ENCODE measurements at places on chromosomes 6 and 20.

DNA sequence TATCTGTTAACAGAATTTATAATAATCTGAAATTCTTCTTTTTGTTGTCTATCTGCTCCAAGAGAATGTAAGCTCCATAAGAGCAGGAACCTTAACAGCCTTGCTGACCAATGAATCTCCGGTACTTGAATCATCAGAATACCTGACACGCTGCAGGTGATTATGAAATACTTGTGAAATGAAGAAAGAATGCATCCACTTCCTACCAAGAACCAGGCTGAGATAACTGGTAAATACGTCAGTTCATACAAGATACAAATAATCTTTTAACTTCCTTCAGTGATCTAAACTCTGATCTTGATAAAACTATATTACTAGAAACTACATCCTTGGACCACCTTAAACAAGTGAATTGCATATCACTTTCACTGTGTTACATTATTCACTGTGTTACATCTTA is 116.2 kb downstream of the MAP3K5 start:
- DNase-seq, result no peak

GRCh38 chr20:4724459-4725262 is 3.0 kb downstream of the PRND start:
- DNase-seq, result no peak

DNA sequence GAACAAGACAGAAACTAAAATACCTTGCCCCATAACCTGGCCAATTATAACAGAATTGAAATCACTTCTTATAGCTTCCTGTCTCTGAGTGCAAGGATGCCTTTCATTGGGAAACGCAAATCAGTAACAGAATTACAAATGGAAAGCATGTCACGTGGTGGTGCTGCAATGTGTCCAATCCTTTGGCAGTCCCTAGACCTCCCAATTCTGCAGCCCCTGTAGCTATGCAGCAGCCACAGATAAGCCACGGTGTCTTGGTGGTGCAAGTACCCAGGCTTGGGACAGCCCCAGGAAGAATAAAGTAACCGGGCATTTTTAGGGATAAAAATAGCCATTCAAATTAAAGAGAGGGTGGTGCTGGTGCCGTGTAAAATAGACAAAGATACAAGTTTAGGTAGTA is 134.6 kb upstream of the CCN2 start:
- DNase-seq, result no peak

DNA sequence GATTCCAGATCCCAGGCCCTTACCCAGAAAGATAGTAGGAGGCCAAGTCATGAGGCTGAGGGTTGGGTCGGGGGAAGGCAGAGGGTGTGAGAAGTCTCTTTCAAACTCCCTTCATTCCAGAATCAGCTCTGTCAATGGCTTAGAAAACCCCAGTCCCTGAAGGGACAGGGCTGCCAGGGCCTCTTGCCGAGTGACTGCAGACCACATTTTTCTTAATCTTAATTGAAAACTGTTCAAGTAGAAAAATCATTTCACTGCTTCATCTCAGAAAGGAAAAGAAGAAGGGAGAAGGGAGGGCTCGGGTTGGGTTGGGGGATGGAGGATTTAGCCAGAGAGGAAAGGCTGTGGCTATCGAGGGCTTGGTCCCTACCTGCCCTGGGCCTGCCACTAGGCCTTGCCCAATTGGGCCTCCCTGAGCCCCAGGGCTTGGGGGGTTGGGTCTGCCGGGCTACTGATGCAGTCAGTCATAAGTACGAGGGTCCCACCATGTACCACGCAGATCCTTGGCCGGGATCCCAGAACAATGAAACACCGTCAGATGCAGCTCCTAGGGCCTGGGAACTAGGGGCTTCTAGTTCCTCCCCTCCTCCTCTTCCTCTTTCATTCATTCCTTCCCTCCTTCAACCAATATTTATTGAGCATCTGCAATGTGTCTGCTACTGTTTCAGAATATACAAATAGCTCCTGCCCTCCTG is 44.0 kb upstream of the CTNNBL1 start:
- no peak for DNase-seq

DNA sequence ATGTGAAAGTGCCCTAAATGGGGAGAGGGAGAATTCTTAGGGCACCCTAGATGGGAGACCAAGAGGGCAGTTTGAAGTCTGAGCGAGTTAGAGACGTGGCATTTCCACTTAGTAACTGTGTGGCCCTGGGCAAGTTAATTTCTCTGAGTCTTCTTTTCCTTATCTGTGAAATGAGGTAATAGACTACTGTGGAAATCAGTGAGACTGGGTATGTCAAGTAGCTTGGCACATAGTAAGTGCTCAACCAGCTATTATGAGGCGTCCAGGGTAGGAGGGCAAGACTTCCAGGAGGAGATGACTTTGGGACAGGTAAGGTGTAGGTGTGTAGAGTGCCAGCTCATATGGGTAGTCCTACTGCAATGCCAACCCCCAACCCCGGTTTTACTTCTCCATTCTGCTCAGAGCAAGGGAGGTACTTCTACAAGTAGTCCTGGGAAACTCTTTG is 770 bp downstream of the KIF3B start:
- peak; percentile 44 for DNase-seq

- DNase-seq, result no peak
Measured at GRCh38 chr6:62492192-62492822, 206.3 kb upstream of the KHDRBS2 start.

DNA sequence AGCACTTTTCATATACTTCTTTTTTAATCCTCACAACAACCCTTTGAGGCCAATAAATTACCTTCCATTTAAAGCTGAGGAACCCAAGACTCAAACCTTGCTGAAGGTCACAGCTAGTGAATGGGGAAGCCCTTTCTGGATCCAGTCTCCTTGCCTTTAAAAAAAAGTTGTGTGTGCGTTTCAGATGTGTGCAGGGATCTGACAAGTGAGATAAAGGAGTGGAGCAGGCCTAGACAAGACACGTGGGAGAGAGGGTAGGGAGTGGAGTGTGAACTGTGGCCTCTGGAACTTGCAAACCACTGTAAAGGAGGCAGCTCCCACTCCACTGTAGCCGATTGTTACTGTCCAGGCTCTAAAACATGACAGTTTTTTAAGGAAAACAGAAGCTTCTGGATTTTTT is 1.9 kb downstream of the KLHL32 start:
- no peak for DNase-seq

- DNase-seq, result no peak
Measured at GRCh38 chr20:8228315-8228714, 96.2 kb downstream of the PLCB1 start.

- no peak for DNase-seq
Measured at GRCh38 chr6:44556046-44556445, 168.5 kb downstream of the CDC5L start.

- no peak for DNase-seq
Measured at GRCh38 chr6:284486-284885, 7.8 kb upstream of the DUSP22 start.

DNA sequence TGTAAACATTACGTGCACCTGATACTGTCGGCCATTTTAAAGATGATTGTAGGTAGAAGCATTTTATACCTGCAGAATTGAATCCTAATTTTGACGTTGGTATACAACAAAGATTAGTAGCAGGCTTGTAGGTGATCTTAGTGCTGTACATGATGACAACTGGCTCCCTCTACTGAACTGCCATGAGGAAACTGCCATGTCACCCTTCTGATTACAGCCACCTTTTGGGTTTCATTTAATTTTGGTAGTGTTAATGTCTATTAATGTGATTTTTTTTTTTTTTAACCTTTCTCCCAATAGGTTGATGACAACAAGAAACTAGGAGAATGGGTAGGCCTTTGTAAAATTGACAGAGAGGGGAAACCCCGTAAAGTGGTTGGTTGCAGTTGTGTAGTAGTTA is 2.3 kb downstream of the RPS12 start:
- DNase-seq, result no peak

- DNase-seq, result no peak
Measured at GRCh38 chr6:116697480-116697879, 16.5 kb downstream of the KPNA5 start.

GRCh38 chr6:12314751-12315150 is 24.6 kb downstream of the EDN1 start:
- no peak for DNase-seq

DNA sequence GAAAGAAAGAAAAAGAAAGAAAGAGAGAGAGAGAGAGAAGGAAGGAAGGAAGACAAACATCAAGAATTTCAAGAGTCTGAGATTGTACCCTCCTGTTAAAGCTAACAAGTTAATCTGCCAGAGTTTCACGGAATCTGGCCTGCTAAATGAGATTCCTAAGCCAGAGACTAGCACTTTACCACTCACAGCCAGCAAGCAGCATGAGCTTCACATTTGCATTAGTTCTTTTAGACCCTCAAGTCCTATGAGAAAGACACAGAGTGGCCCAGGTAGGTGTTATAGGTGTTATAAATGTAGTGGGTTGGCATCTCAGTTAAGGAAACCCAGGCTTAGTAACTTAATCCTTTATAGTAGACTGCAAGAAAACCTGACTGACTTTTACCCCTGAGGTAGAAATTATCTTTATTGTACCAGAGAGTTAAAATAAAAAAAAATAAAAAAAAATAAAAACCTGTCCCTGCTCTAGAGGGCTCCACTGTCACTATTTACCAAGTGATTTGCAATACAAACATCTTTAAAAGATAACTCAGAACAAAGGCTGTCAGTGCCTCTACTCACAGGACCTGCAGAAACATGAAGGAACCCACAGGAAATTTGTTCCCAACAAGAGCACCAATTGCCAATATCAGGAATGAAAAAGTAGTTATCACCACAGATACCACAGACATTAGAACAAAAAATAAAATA is 9.7 kb upstream of the IBTK start:
- no peak for DNase-seq

DNA sequence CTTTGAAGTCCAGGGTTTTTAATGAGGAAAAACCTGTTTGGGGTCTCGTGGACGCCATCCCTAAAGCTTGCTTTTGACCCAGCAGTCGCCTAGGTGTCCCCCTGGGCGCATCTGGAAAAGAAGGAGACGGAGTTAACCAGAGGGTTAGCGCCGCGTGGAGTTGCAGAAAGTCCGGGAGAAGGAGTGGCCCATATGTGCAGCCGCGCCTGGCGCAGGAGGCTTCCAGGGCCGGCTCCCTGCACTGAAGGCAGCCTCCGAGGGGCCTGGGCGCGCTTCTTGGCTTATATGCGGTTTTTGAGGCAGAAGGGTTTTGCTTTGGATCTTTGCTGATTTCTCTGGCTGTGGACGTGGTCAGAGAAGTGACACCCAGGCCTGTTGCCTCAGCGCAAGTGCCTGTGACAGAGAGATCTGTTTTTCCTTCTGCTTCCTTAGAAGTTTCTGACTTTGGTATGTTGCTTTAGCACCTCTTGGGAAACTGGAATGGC is 987 bp downstream of the TMEM181 start:
- DNase-seq, result no peak

DNA sequence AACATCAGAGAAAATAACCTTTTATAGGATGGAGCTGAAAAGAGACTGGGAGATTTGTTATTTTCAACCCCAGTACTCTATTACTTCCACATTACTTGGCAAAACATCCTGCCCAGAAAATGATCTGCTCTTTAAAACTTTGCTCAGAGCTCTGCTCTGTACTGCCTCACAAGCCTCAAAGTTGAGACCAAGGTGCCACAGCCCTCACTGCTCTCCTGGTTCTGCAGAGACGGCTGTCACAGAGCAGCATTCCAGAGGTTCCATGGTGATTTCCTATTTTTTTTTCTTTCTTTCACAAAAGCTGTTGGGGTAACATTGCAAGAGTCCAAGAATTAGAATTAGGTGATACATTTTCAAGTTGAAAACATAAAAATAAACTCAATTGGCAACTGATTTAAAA is 155.2 kb downstream of the UBE3D start:
- DNase-seq, result no peak

DNA sequence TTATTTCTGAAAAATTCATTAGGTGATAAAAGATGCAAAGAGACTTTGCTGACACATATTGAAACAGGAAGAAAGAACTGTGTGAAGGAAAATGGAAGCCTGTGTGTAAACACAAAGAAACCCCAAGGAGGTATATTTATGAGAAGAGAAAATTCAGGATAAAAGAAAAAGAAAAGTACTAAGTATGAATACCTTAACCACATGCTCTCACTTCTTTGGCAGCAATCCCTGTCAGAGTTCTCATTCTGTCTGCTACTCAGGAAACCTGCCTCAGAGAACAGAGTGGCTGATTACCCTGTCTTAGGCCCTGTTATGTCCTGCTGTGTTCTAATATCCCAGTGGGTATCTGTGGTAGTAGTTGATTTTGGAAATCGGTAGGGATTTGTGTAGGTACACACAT is 457.9 kb downstream of the TBC1D32 start:
- no peak for DNase-seq

DNA sequence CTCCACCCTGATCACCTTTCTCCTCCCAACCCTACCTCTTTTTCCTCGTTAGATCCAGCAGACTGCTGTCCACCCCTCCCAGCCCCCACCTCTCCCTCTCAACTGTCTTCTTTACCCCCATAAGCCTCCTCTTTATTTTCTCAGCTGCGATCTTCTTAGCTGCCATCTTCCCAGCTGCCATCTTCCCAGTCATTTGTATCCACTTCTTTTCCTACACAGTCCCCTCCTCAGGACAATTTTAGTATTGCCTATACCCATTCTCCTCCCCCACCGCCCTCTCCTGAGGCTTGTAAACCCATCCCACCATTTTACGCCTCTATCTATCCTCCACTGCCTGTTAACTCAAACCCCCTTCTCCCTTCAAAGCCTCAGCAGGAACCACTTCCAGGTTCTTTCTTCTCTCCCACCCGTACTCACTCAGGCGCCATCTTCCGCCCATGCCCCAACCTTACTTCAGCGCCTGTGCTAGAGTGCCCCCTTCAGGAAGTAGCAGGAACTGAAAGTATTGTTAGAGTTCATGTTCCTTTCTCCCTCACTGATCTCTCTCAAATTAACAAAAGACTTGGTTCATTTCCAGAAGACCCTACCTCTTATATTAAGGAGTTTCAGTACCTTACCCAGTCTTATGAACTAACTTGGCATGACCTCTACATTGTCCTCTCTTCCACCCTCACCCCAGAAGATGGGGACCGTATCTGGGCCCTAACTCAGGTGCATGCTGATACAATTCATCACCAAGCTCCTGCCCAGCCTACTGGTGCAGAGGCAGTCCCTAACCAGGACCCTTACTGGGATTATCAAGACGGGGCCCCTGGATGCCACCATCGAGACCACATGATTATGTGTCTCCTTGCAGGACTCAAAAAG is 236.0 kb downstream of the ADGRG6 start:
- no peak for DNase-seq

- DNase-seq, result peak; percentile 74
Measured at GRCh38 chr20:44683263-44684046, 31.7 kb upstream of the CCN5 start.

DNA sequence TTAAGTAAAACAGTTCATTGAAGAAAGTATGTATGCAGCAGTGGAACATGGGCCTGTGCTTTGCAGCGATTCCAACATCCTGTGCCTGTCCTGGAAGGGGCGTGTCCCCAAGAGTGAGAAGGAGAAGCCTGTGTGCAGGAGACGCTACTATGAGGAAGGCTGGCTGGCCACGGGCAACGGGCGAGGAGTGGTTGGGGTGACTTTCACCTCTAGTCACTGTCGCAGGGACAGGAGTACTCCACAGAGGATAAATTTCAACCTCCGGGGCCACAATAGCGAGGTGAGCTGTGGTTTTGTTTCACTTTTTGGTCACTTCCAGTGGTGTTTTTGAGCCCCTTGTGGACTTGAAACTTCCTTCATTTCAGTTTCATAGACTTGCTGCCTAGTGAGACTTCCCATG is 1.7 kb downstream of the TULP4 start:
- peak; percentile 26 for DNase-seq
